Mesothelial cell of epicardium (in vitro differentiated cells): ENCODE measurements at places on chromosomes 6 and 20. TPM values are rescaled to one million over a fixed set of nuclear protein-coding genes. Genes with fewer than 3 reads are reported as not detected.

DNA sequence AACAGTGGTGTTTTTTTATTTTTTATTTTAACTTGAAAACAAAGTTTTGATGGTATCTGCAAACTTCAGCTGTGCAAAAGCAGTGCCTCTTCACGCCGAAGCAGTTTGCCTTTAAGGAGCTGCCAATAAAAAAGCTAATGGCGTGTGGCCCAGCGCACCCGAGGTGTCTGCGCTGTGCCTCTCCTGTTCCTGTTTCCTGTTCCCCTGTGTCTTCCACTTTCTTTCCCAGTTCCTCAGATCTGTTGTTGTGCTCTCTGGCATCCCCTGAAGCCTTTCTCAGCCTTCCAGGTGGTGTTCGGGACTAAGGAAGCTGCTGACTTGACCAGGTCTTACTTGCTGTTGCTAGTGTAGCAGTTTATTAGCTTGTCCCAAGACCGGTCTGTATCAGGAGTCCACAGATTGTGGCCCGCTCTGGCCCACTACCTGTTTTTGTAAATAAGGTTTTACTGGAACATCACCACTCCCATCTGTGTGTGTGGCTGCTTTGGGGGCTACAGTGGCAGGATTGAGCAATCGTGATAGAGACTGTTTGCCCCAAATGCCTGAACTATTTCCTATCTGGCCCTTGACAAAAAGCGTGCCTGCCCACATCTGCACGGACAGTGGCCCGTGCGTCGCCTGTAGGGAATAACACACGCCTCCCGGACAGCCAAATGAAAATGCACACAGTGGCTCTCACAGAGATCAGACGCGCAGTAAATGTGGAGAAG is 178.3 kb downstream of the TMEM242 start:
- peaks cover 20% of the 10 kb centered on the region for H3K36me3 ChIP-seq
- peak overlapping the region; percentile 86 for H3K27ac ChIP-seq
- DNase-seq, result no peak
- H3K4me1 ChIP-seq, result peaks cover 52% of the 10 kb centered on the region

ID1 gene
- 374 to 378 TPM (median 377 TPM) in 3 replicates for total RNA-seq

LTV1 gene
- total RNA-seq, result 26.1 to 30.1 TPM (median 28.3 TPM) in 3 replicates

DNA sequence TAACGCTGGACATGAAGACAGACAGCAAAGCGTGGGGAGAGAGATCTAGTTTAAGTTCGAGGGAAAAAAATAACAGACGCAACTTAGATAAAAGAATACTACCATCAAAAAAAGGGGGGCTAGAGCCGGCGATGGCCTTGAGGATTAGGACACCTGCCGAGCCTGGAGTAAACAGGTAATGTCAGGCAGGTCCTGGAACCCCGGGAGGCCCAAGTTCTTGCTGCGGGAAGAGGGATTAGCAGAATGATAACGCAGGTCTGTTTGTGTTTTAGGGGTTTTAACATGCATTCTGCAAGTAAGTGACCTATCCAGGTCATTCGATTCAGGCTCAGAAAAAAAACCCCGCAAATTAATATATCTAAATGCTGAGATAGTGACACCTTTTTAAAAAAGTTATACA is 754 bp upstream of the TMEM170B start:
- peaks cover 2% of the 10 kb centered on the region for H3K27me3 ChIP-seq
- no peaks in the 10 kb centered on the region for H3K36me3 ChIP-seq
- no peak for DNase-seq
- H3K27ac ChIP-seq, result peak overlapping the region; percentile 19

GRCh38 chr20:20711413-20711812 is 1.0 kb downstream of the RALGAPA2 start:
- no peak for DNase-seq
- H3K27me3 ChIP-seq, result no peaks in the 10 kb centered on the region
- H3K4me3 ChIP-seq, result peak overlapping the region; percentile 80
- H3K4me1 ChIP-seq, result peaks cover 25% of the 10 kb centered on the region

GRCh38 chr6:145813285-145814034 is 1.1 kb downstream of the FBXO30 start:
- H3K36me3 ChIP-seq, result no peaks in the 10 kb centered on the region
- DNase-seq, result no peak
- peak overlapping the region; percentile 77 for H3K4me3 ChIP-seq
- no peaks in the 10 kb centered on the region for H3K27me3 ChIP-seq

DNA sequence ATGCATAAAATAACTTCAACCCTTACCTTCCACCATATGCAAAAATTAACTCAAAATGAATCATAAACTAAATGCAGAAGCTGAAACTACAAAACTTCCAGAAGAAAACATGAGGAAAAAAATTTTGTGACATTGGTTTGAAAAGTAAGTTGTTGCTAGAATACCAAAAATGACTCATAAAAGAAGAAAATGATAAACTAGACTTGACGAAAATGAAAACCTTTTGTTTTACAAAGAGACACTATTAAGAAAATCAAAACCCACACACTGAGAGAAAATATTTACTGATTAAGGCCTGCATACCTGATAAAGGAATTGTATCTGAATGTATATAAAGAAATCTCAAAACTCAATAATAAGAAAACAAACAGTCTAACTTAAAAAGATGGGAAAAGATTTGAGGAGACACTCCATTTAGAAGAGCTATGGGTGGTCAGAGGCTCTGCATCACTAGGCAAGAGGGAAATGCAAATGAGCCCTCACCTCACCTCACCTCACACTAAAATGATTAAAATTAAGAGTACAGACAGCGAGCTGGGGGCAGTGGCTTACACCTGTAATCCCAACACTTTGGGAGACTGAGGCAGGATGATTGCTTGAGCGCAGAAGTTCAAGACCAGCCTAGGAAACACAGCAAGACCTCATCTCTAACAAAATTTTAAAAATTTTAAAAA is 97.6 kb upstream of the CST7 start:
- H3K27me3 ChIP-seq, result no peaks in the 10 kb centered on the region
- DNase-seq, result no peak
- no peak overlapping the region for H3K4me3 ChIP-seq
- H3K27ac ChIP-seq, result no peak overlapping the region
- H3K4me1 ChIP-seq, result no peaks in the 10 kb centered on the region

- no peak for DNase-seq
- peaks cover 19% of the 10 kb centered on the region for H3K4me1 ChIP-seq
- no peak overlapping the region for H3K4me3 ChIP-seq
- H3K27me3 ChIP-seq, result no peaks in the 10 kb centered on the region
- H3K27ac ChIP-seq, result no peak overlapping the region
These were observed 61.8 kb upstream of the NEDD9 start for GRCh38 chr6:11294228-11294627.

PI3 gene
- total RNA-seq, result not detected in 3 replicates

LST1 gene
- total RNA-seq, result 0.60 to 0.77 TPM in 2 of 3 replicates, not detected in the other

- H3K4me1 ChIP-seq, result peaks cover 21% of the 10 kb centered on the region
- no peak overlapping the region for H3K4me3 ChIP-seq
- DNase-seq, result no peak
- no peaks in the 10 kb centered on the region for H3K27me3 ChIP-seq
These were observed 54.0 kb upstream of the FAM184A start for GRCh38 chr6:119132261-119132981.

PRSS16 gene
- total RNA-seq, result 16.2 to 20.6 TPM (median 19.1 TPM) in 3 replicates

DNA sequence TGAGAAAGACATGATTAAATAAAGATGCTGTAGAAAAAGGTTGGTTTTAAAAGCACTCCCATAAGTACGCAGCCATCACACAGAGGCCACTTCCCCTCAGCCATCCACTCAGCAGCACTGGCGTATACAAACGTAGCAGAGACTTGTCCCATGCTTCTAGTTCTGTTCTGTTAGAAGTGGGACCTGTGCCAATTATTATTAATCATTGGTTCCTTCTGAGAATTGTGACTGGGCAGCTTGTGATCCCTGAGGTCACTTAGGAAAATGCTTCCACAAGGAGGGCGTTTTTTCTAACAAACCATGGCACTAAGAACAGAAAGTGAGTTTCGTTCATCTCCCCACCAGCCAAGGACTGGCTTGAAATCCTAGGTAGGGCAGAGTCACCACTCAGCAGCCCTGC is 53.9 kb downstream of the FAM120B start:
- no peak overlapping the region for H3K4me3 ChIP-seq
- H3K36me3 ChIP-seq, result peaks cover 29% of the 10 kb centered on the region
- H3K27me3 ChIP-seq, result no peaks in the 10 kb centered on the region
- no peak for DNase-seq

- H3K27ac ChIP-seq, result no peak overlapping the region
- no peaks in the 10 kb centered on the region for H3K4me1 ChIP-seq
- H3K27me3 ChIP-seq, result peaks cover 2% of the 10 kb centered on the region
- no peaks in the 10 kb centered on the region for H3K36me3 ChIP-seq
- H3K4me3 ChIP-seq, result no peak overlapping the region
These were observed 136.6 kb downstream of the SYNDIG1 start for GRCh38 chr20:24605937-24606455.

- DNase-seq, result no peak
- no peak overlapping the region for H3K4me3 ChIP-seq
- H3K4me1 ChIP-seq, result peaks cover 21% of the 10 kb centered on the region
These were observed 104.5 kb downstream of the IBTK start for GRCh38 chr6:82143041-82143481.

PTK6 gene
- total RNA-seq, result 0.11 to 0.18 TPM in 2 of 3 replicates, not detected in the other

GSTA3 gene
- not detected in 3 replicates for total RNA-seq
